Astrocyte (in vitro differentiated cells and primary cell): ENCODE measurements at places on chromosomes 2 and 18. TPM values are rescaled to one million over a fixed set of nuclear protein-coding genes. Genes with fewer than 3 reads are reported as not detected.

Gene SLC30A3
- 0.16 and 0.34 TPM in 2 replicates for total RNA-seq

GRCh38 chr18:66575263-66575662 lies 28.6 kb downstream of the CDH19 start:
- H3K27ac ChIP-seq = no peak overlapping the region
- H3K4me3 ChIP-seq = no peak overlapping the region
- no peak for DNase-seq
- no peaks in the 10 kb centered on the region for H3K4me1 ChIP-seq
- no peaks in the 10 kb centered on the region for H3K36me3 ChIP-seq

Gene BOLL
- total RNA-seq = not detected in 2 replicates

DNA sequence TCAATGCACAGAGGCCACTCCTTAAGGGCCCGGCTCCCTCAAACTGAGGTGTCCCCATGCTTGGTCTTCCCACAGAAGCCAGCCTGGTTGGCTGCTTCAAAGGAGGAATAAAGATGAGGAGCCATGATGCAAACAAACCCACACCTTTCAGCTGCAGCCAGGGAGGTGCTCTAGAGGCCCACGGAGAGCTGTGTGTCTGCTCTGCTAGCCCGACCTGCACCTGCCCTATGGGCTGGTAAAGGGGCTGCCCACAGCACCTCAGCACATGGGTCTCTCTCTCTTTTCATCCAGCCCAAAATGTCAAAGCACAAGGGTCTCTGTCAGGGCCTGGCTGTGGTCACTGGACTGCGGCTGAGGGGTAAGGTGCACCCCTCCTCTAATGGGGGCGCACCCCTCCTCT lies 132.1 kb downstream of the MSH2 start:
- H3K27ac ChIP-seq = peak overlapping the region; percentile 73
- no peaks in the 10 kb centered on the region for H3K27me3 ChIP-seq
- peaks cover 32% of the 10 kb centered on the region for H3K4me1 ChIP-seq

Gene SERPINB12
- total RNA-seq = not detected in 2 replicates

GRCh38 chr2:133947057-133947456 lies 306.8 kb upstream of the MGAT5 start:
- DNase-seq = no peak
- H3K27ac ChIP-seq = no peak overlapping the region
- H3K36me3 ChIP-seq = no peaks in the 10 kb centered on the region
- no peak overlapping the region for H3K4me3 ChIP-seq
